ENCODE measurements at places on chromosomes 13 and 19. TPM values are rescaled to one million over a fixed set of nuclear protein-coding genes. Genes with fewer than 3 reads are reported as not detected.

The ANKRD24 gene
- 0.18 TPM for total RNA-seq

The SKA3 gene
- total RNA-seq, result 24.4 TPM

The GDF15 gene
- total RNA-seq, result 10.3 TPM

The KIR3DL1 gene
- total RNA-seq, result not detected

The THSD1 gene
- total RNA-seq, result 19.0 TPM

The CD22 gene
- 0.18 TPM for total RNA-seq

The PNMA8B gene
- total RNA-seq, result under 0.01 TPM

Data from IMR-90 (cell line).